ENCODE measurements at places on chromosomes 5 and 9.

GRCh38 chr5:178143901-178144300 is 9.8 kb downstream of the NHP2 start:
- DNase-seq = no peak

GRCh38 chr9:132197315-132197714 is 35.5 kb downstream of the NTNG2 start:
- DNase-seq = no peak

DNA sequence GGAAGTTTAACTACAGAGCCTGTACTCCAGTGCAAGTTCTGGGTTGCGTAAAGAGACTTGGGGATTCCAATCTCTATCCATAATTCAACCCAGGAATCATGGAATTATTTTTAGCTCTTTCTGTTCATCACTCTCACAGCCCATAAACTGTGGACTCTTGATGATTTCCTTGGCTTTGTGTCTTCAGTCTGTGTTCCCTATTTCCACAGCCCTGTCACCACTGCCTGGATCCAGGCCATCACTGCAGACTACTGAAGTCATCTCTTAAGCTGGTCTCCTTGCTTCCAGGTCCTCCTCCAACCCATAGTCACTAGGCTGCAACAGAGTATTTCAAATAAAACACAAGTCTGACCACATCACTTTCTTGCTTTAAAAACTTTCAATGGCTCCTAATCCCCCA is 211.7 kb downstream of the PLK2 start:
- no peak for DNase-seq

DNA sequence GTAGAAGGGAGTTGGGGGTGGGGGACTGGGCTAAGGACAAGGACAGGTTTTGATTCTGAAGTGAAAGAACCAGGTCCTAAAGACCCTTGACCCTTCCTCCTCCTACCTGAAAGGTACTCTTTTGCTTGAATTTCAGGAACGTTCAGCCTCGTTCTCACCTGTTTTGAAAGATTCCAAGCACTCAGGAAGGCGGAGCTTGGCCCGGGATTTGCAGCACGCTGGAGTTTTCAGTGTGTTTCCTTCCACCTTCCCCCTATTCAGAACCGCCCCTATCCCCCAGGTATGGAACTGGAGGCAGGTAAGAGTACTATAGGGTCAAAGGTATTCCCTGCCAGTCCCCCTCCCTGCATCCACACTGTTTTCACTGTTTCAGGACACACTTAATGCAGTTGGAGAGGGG is 7.1 kb downstream of the EGR1 start:
- DNase-seq = no peak

DNA sequence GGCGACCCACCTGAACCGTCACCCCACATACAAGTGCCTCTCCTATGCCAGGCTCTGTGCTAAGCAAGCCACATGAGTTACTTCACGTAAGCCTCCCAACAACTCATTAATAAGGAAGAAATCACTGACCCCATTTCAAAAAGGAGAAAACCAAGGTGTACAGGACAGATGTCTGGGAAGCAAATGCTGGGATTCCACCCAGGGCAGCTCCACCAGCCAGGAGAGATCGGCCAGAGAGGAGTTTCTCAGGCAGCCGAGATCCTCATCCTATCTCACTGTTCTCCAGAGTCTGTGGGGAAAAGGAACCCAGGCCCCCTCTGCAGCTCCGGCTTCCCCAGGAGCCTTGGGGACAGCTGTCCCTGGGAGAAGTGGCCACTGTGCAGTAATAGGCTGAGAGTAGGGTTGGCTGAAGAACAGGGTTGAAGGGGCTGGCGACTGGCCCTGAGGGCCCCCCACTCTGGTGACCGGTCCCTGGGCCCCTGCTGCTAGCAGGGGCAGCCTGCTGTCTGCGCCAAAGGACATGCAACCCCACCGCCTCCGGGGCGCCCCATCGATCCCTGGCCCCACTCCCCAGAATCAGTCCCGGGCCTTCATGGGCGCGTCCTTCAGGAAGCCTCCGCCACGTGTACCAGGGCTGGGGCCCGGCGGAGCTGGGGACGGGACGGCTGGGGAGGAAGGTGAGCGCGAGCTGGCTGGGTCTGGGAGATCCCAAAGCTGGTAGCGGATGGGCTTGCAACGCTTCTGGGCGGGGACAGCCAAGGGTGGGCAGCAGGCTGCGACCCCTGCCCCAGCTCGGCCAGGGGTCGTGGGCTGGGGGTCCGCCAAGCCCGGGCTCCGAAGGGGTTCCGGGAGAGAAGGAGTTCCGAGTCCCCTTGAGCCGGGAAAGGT is 44.1 kb upstream of the STXBP1 start:
- no peak for DNase-seq

GRCh38 chr5:146273109-146273508 is 65.5 kb upstream of the POU4F3 start:
- no peak for DNase-seq

GRCh38 chr5:152811988-152812387 is 406.9 kb upstream of the NMUR2 start:
- DNase-seq = no peak

GRCh38 chr5:9165546-9165945 is 380.3 kb downstream of the SEMA5A start:
- DNase-seq = no peak

DNA sequence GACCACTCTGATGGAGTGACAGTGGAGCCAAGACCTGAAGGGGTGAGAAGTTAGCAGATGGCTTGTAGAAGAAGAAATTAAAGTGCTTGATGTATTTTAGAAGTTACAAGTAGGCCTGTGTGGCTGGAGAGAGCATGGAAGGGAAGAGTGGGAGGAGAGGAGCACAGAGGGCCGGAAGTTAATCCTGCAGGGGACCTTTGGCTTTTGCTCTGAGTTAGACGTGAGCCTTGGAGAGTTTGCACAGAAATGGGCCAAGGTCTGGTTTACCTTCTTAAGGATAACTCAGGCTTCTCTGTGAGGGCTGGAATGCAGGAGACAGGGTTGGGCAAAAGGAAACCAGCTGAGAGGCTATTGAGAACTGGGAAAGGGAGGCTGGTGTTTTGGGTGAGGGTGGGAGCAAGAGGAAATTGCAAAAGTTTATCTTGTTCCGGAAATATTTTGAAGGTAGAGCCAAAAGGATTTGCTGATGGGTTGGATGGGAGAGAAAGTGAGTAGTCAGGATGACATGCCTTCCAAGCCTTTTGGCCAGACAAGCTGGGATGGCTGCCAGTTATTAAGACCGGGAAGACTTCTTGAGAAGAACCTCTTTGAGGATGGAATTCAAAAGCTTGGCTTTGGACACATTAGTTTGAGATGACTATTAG is 17.5 kb upstream of the F2RL1 start:
- peak; percentile 67 for DNase-seq

GRCh38 chr5:132758451-132758850 is 11.2 kb downstream of the CCNI2 start:
- no peak for DNase-seq

DNA sequence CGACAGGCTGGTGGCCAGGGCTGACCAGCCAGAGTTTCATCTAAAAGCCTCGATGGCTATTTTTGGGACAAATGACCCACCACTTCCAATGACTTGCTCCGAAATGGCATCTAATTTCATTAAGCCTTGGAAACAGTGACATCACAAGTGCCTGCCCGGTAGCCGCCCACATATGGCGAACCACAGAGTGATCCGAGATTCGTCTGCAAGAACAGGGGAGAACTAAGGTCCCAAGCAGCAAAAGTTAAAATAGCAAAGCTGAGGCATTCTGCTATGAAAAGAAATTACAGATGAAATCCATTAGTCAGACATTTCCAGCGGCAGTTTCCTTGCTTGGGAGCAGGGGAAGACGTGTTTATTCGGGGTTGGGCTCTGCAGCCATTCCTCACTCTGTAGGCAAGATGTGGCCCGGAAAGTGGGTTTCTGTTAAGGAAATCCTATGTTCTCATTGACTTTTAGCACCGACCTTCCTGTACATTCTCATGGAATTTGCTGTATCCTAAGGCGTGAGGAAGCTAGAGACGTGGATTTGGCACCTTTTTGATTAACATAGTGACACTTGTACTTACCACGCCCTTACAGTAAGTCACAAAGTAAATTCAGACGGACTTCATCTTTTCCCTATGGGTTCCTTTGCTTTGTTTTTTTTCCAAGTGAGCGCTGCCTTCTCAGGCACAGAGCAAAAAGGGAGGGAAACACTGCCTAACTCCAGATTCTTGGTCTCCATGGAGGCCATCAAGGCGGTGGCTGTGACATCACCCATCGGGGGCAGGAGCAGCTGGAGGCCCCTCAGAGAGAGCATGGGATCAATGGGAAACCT is 45.1 kb downstream of the ERGIC1 start:
- no peak for DNase-seq

DNA sequence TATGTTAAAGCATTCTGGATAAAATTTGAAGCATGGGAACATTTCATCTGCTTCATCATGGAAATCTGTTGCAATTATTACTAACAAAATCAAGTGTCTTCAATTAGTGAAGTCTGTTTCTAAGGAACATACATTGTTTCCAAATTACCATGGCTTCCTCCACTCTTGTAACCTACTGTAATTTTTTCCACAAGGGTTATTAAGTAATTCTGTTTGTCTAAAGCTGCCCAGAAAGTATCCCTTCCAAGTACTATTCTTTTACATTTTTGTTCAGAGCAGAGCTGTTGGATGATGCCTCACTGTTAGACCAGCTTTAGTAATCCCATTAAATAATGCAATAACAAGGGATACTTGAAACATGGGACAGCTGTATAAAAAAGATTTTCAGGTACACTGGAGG is 483.5 kb upstream of the CD180 start:
- no peak for DNase-seq

- DNase-seq = peak; percentile 49
These were observed 19.4 kb downstream of the CWC27 start for GRCh38 chr5:64788156-64788555.

DNA sequence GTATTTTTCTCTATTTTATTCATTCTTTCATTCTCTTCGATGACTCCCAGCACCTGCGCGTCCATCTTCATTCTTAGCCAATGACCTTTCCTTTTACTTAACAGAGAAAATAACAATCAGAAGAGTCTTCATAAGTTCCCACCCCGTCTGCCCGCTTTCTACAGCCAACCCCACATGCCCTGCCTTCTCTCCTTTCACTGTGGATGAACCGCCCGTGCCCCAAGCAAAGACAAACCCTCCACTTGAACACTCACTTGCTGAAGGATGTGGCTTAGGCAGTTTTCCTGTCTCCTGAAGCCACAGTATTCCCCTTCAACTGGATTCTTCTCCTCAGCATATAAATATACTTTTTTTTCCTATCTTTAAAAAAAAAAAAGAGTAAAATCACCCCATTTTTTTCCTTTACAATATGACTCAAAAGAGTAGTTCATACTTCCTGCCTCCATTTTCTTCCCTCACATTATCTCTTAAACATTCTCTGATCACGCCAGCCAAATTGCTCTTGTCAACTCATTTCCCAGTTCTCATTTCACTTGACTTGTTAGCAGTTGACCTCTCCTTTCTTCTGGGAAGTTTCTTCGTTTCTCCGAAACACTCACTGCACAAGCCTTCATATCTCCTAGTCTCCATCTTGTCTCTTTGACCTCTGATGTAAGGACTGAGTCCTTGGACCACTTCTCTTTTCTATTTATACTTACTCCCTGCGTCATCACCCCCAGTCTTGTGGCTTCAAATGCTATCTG is 11.1 kb downstream of the NIPSNAP3B start:
- DNase-seq = no peak

DNA sequence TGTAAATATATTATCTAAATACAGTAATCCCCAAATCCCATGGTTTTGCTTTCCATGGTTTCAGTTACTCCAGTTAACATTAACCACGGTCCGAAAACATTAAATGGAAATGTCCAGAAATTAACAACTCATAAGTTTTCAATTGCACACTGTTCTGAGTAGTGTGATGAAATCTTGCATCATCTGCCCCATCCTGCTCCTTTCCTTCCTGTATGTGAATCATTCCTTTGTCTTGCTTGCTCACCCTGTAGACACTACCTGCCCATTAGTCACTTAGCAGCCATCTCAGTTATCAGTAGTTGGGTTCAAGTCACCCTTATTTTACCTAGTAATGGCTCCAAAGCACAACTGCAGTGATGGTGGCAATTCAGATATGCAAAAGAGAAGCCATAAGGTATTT is 1568.5 kb upstream of the WWC1 start:
- DNase-seq = no peak

- no peak for DNase-seq
These were observed 206.2 kb upstream of the EFNA5 start for GRCh38 chr5:107876906-107877305.
